ENCODE measurements at places on chromosomes 7 and 10.

- no peak for DNase-seq
Observed at GRCh38 chr7:133091943-133092464, 10.1 kb upstream of the CHCHD3 start.

GRCh38 chr7:36278620-36279172 lies 111.0 kb upstream of the ANLN start:
- no peak for DNase-seq

- no peak for DNase-seq
Observed at GRCh38 chr7:51732116-51732515, 415.5 kb upstream of the COBL start.

GRCh38 chr10:3047596-3047995 lies 19.8 kb upstream of the PFKP start:
- no peak for DNase-seq

DNA sequence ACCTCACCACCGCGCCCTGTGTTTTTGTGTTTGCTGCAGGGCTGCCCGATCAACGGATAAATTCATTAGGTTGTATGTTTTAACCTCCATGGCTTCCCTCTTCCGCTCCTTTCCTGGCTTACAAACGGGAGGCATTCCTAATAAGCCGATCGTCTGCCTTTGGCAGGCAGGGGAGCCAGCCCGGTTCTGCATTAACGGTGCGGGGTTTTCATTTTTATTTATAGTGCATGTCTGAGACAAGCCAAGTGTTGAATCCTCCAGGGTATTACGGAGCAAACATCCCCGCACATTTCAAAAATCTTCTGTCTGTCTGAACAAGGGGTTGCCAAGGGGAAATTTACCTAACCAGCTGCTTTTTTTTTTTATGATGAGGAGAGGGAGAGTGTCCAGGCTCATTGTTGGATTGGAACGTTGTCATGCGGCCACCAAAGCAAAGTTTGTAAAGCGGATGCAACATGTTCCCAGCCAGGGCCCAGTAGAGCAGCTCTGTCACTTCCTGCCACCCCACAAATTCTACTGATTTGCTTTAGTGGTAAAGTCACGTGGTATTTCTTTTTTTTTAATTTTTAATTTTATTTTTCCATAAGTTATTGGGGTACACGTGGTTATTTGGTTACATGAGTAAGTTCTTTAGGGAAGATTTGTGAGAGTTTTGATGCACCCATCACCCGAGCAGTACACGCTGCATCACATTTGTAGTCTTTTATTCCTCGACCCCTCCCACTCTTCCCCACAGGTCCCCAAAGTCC lies 92.3 kb upstream of the BAIAP2L1 start:
- no peak for DNase-seq

DNA sequence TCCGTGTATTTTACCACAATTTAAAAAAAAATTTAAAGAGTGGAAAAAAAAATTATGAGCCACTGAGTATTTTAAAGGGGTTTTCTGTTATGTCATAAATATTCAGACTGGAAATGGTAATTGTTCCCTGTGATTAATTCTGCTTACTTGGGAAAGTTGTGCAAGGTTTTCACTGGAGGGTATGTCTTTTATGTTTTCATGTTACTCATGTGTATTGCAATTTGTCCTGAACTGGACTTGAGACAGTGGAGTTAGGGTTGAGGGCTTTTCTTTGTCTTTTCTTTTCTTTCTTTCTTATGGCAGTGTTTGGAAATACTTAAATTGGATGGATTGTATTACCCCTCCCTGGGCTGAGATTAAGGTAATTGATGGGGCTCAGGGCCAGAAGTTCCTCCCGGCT lies 257.7 kb downstream of the BAMBI start:
- DNase-seq: no peak

- DNase-seq: no peak
Observed at GRCh38 chr7:110786328-110786965, 304.5 kb upstream of the LRRN3 start.

DNA sequence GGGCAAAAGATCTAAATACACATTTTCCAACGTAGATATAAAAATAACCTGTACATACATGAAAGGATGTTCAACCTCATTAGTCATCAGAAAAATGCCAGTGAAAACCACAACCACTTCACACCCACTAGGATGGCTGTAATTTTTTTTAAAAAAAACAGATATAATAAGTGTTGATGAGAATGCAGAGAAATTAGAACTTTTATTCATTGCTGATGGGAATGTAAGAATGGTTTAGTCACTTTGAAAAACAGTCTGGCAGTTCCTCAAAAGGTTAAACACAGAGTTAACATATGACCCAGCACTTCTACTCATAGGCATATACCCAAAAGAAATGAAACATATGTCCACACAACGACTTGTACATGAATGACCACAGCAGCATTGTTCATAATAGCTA lies 32.3 kb upstream of the PRKCQ start:
- DNase-seq: no peak

DNA sequence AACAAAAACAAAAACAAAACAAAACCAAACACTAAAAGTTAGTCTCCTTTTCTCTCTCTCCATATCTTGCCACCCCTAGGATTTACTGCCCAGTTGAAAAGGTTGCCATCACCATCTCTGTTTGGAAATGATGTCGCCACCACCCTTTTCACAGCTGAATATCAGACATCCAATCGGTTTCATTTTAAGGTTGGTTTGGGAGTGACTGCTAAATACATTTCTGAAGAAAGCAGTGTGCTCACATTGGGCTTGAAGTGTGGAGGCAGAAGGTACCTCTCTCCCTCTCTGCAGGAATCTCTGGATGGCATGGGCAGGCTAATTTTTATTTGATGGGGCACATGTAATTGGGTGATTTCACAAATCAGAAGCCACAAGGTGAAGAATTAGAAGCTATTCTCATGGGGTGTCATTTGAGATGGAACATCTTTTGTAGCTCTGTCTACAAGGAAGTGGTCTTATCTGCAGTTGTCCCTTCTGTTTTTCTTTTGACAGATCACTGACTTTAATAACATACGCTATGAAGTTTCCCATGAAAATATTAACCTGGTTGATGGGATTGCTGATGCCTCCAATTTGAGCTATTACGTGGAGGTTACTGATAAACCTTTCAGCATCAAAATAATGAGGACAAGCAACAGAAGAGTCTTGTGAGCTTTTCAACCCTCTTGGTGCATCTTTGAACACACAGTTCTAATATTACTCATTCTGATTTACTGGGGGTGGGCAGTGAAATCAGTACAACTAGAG lies 20.1 kb downstream of the MGAM2 start:
- no peak for DNase-seq

DNA sequence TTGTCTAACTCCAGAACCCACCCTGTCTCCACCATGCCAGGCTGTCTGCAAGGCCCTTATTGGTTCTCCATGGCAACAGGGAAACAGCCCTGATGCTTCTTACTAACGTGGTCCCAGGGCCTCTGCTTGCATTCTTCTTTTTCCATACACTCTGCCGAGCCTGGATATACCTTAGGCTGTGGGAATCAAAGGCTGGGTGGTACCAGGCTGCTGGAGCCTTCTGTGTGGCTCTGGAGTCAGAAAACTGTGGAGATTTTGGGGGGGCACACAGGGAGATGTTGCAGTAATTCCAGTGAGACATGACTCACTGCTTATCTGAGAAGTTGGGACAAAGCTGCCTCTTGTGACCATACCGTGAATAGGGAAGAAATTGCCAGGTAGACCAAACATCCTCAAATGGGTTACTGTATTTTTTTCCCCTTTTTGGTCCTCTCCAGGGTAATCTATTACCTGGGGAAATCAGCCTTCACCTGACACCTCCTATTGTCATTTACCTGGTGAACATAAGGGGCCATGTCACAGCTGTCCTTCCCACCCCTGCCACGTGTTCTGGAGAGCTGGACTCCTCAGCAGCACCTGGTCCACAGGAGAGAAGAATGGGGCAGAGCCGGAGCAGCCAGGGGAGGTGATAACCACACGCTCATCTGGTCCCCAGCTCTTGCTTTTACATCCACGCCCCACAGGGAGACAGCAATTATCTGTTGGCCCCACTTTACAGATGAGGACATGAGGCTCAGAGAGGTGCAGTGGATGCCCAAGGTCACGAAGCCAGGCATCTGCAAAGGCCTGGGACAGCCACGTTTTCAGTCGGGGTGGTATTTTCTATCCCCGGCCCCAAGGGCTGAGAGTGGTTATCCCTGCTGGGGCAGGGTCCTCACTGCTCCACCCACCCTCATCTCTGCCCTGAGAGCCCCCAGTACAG lies 4.6 kb downstream of the CHST3 start:
- no peak for DNase-seq

- no peak for DNase-seq
Observed at GRCh38 chr10:46215426-46215825, 71.4 kb upstream of the ANTXRL start.

DNA sequence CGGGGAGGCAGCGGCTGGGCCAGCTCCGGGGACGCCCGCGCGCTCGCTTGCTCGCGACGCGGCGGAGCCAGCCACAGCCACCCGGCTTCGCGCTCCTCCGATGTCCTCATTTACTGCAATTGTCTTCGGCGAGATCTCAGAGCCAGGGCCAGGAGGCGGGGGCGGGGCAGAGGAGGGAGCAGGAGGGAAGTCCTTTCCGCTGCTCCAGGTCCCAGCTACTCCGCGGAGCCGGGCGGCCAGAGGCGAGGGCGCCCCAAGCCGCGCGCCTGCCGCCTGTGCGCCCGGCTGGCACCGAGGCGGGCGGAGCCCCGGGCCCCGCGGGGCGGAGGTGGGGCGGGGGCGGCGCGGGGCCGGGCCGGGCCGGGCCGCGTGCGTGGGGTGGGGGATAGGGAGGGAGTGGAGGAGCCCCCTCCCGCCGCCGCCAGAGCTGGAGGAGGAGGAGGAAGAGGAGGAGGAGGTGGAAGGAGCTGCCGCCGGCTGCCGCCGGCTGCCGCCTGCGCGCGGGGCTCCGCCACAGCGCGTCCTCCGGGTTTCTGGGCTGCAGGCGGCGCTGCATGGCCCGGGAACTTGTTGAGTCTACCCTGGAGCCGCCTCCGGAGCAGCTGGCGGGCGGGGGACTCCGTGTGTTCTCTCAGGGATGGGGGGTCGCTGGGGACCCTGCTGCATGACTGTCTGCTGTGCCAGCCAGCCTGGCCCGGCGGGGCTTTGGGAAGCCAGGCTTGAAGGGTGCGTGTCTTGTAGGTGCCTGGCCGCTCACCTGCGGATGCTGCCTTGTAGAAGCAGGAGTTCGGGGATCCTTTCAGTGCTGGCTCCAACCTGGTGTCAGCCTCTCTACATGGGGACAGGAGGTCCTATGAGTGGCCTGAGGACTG lies at the start of gene INSYN2A:
INSYN2A (minus strand) TSS at position 310 of the 872 bp plus-strand sequence. CDS start 20,196 bp downstream, outside the sequence.
- no peak for DNase-seq

DNA sequence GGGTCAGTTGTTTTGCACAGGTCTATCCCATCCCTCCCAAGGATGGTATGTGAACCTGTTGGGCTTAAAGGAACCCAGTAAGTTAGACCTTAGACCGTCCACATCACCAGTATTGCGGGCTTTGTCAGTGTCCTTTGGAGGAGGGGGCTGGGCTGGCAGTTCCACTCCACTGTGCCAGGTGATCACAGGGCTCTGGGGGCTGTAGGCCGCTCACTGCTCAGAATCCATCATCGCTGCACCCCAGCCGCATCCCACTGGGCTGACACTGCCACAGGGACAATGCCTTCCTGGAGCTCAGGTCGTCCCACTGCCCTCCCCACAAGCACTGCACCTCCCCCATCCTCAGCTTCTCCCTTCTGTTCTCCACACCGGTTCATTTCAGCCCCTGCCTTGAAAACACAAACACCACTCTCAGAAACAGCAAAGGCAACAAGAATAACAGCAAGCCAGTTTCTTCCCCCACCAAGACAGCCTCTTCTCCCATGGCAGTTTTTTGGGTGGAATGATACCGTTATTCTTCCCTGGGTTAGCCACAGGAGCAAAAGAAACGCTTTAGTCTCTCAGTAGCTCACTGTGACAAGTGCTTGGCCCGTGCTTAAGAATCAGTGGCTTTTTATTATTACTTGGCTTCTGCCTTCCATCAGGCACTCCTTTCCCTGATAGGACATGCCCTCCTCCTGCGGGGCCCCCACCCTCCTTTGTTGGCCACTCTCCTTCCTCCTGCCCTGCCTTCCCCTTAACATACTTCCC lies 111.2 kb downstream of the GRK5 start:
- DNase-seq: no peak

- no peak for DNase-seq
Observed at GRCh38 chr10:71927776-71928592, 36.2 kb upstream of the CHST3 start.

DNA sequence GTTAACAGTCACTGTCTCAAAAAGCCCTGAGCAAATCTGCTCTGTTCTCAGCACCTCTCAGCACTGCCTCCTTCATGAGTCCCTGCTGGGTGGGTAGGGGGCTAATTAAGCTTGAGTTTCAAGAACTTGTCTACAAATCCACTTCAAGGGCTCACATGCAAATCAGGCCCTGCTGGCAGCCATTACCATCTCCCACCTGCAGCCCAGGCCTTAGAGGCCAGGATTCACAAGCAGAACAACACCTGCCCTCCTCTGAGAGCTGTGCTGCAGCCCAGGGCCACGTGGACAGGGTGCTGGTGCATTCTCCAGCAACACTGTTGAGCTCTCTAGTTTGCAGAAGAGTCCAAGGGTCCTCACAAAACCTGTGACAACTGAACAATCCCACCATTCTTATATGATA lies 119.2 kb downstream of the DPP6 start:
- no peak for DNase-seq

DNA sequence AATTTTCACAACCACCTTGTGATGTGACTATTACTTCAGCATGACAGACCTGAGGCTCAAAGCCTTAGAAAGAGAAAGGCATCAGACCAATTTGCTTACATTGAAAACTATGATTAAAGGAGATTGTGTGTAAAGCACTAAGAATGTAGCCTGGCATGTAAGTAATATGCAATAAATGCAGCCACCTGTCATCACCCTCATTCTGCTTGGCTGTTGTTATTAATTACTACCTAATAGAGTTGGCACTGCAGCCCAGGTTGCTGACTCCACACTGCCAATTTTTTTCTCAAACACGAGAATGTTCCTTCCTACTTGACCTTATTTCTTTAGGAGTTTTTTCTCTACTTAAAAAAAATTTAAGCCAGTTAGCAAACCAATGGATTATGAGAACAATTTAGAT lies 61.2 kb upstream of the NPVF start:
- DNase-seq: no peak

DNA sequence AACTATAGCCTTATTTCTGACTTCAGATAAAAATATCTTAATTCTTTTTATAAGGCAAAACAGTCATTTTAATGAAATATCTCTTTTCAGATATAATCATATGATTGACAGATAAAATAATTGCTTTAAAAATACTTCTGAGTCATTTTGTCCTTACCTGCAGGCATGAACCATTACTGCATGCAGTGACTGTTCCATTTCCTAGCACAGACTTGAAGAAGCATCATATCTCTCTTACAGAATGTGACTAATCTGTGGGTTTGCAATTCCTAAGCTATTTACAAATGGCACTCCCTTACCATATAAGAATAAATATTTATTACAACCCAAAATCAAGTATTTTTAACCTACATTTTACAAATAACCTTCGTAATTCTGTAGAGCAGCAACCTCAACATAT lies 120.7 kb downstream of the SRPK2 start:
- DNase-seq: no peak

DNA sequence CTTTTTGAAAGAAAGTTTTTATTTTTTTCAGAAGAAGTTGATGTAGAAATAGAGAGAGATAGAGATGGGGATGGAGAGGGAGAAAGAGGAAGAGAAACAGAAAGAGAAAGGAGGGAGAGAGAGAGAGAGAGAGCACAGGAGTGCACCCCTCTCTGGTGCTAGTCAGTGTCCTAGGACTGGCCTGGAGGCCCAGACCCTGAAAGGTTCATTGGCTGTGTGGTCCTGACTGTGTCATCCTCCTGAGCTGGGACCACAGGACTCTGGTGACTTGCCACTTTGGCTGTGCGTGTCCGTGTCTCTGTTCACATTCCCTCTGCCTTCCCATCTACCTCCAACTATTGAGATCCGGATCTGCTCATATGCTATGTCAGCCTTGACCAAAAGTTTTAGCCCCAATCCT lies 62.1 kb upstream of the SHH start:
- DNase-seq: no peak

- no peak for DNase-seq
Observed at GRCh38 chr10:132557696-132558515, 20.3 kb downstream of the INPP5A start.
